ENCODE measurements at places on chromosomes 5 and 9.

DNA sequence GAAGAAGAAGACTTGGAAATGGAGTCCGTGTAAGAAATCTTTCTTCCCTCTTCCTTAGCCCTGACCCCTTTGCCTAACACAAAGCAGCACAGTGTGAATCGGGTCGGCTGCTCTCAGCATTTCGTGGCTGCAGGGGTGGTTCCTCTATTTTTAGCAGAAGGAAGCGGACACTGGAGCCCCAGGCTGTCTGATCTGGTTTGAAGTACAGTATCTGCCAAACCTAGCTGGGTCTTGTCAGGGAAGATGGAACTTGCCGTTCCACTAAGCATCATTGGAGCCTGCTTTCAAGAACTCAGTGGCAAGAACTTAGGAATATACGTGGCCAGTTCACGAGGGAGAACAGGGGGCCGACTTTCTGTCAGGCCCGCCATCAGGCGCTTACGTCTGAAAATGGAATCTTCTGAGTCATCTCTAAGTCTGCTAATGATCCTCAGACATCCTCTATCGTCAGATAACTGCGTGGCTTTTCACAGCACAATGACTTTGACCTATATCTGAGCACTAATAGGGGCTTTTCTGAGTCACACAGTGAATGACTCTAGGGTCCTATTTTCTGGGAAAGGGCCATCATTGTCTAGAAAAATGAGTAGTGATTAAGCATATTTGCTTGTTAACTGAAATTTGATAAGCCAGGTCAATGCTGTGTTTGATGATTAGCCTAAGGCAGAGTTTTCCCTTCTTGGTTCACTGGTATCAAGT lies 43.3 kb upstream of the NCS1 start:
- no peaks in the 10 kb centered on the region for H3K27me3 ChIP-seq
- H3K4me1 ChIP-seq = peaks cover 19% of the 10 kb centered on the region
- H3K27ac ChIP-seq = peak overlapping the region; percentile 23
- DNase-seq = no peak

- H3K4me1 ChIP-seq = no peaks in the 10 kb centered on the region
- no peaks in the 10 kb centered on the region for H3K36me3 ChIP-seq
- H3K4me3 ChIP-seq = no peak overlapping the region
- DNase-seq = no peak
- no peak overlapping the region for H3K27ac ChIP-seq
- no peaks in the 10 kb centered on the region for H3K27me3 ChIP-seq
Measured at GRCh38 chr5:60435808-60436207, 264.2 kb downstream of the DEPDC1B start.

GRCh38 chr9:37486616-37487548 lies 1.1 kb downstream of the POLR1E start:
- H3K36me3 ChIP-seq = peaks cover 6% of the 10 kb centered on the region
- H3K4me1 ChIP-seq = peaks cover 17% of the 10 kb centered on the region
- no peak for DNase-seq
- no peaks in the 10 kb centered on the region for H3K27me3 ChIP-seq
- peak overlapping the region; percentile 53 for H3K4me3 ChIP-seq
- H3K27ac ChIP-seq = no peak overlapping the region

- no peak overlapping the region for H3K4me3 ChIP-seq
- no peaks in the 10 kb centered on the region for H3K27me3 ChIP-seq
- DNase-seq = no peak
Measured at GRCh38 chr5:29054282-29054681, 2015.9 kb upstream of the CDH9 start.

GRCh38 chr5:218457-219291 lies 554 bp downstream of the SDHA start:
- peaks cover 15% of the 10 kb centered on the region for H3K4me1 ChIP-seq
- peak overlapping the region; percentile 73 for H3K27ac ChIP-seq
- no peaks in the 10 kb centered on the region for H3K36me3 ChIP-seq
- peak overlapping the region; percentile 83 for H3K4me3 ChIP-seq
- DNase-seq = peak; percentile 52

GRCh38 chr9:3238236-3238635 lies 287.6 kb downstream of the RFX3 start:
- DNase-seq = no peak
- H3K4me3 ChIP-seq = no peak overlapping the region
- H3K4me1 ChIP-seq = no peaks in the 10 kb centered on the region
- H3K36me3 ChIP-seq = no peaks in the 10 kb centered on the region
- no peak overlapping the region for H3K27ac ChIP-seq

DNA sequence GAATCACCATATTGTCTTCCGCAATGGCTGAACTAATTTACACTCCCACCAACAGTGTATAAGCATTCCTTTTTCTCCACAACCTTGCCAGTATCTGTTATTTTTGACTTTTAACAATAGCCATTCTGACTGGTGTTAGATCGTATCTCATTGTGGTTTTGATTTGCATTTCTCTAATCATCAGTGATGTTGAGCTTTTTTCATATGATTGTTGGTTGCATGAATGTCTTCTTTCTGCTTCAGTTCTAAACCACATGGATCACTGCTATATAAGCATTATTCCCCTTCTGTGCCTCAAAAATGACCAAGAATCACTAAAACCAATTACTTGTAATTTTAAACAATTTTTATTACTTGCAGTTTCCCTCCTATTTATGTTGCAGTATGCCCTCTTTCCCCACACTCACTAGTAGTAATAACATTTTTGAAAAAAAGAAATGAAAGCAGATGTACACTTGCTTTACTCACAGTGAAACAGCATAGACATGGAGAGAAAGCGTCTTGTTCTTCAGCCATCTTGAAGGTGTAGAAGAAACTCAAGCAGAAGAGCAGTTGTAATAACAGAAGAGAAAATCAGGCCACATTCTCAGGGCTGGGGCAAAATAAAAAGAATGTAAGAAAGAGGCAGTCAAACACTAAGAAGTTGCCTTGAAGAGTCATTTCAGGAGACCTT lies 4.5 kb upstream of the TMEM252 start:
- H3K27me3 ChIP-seq = no peaks in the 10 kb centered on the region
- H3K4me3 ChIP-seq = no peak overlapping the region
- no peak overlapping the region for H3K27ac ChIP-seq
- H3K36me3 ChIP-seq = no peaks in the 10 kb centered on the region
- H3K4me1 ChIP-seq = peaks cover 4% of the 10 kb centered on the region

DNA sequence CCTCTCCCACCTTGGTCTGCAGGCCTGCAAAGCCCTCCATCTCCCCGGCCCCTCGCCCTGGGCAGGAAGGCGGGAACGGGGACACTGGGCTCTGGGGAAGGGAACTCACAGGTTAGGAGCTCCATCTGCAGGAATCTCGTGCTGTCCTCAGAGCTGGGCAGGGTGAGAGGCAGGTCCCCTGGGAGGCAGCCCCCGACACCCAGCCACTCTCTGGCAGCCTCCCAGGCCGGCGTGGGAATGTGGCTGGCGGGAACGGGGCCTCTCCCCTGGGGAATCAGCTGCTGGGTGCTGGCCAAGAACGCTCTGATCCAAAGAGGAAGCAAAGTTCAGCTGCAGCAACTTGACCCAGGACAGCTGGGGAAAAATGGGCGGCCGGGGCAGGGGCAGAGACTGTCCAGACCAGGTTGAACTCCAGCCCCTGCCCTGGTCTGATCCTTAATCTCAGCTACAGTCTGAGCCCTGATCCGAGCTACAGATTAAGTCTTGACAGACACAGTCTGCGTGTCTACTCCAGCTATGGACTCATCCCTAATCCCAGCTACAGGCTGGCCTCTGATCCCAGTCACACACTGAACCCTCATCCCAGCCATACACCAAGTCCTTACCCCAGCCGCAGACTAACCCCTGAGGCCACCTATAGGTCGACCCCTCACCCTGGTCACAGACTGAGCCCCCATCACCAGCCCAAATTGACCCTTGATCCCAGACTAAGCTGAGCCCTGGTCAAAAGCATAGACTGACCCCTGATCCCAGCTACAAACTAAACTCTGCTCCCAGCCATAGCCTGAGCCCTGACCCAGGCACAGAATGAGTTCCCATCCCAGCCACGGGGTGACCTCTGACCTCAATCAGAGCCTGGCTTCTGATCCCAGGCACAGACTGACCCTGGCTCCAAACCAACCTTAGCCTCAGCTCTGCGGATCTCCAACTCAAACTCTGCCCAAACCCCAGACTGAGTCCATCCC lies 37.3 kb upstream of the EGFL7 start:
- H3K27ac ChIP-seq = no peak overlapping the region
- H3K4me3 ChIP-seq = no peak overlapping the region
- H3K27me3 ChIP-seq = no peaks in the 10 kb centered on the region
- DNase-seq = peak; percentile 81

- H3K36me3 ChIP-seq = no peaks in the 10 kb centered on the region
- H3K27me3 ChIP-seq = no peaks in the 10 kb centered on the region
- no peak for DNase-seq
- H3K4me3 ChIP-seq = no peak overlapping the region
- no peaks in the 10 kb centered on the region for H3K4me1 ChIP-seq
- H3K27ac ChIP-seq = no peak overlapping the region
Measured at GRCh38 chr5:160183075-160183474, 46.2 kb upstream of the FABP6 start.

GRCh38 chr5:34858790-34859189 lies 19.8 kb downstream of the TTC23L start:
- H3K4me1 ChIP-seq = no peaks in the 10 kb centered on the region
- H3K27ac ChIP-seq = no peak overlapping the region
- H3K27me3 ChIP-seq = no peaks in the 10 kb centered on the region

All from thyroid gland (tissue), 4 donors.